ENCODE measurements at places on chromosomes 3 and 15.

GRCh38 chr3:47347217-47347801 lies 33.5 kb upstream of the PTPN23 start:
- no peak for DNase-seq

DNA sequence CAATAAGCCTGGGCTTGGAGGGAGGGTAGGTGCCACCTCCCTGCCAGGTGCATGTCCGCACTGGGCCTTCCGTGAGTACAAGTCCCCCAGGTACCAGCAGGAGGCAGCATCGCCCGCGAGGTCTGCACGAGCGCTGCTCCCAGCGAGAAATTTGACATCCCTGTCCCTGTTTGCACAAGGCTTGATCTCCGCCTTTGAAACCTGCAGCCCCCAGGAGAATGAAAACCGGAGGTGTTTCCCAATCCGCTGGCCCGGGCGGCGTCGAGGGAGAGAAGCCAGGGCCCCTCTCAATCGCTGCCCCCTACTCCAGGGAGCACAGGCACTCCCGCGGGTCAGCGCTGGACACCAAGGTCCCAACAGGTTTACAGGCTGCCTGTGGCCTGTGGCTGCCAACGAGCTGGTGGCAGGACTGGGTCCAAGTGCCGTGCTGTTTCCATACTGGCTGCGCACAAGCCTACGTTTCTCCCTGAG lies 961 bp downstream of the HAPLN3 start:
- no peak for DNase-seq

GRCh38 chr3:102123590-102124190 lies 274.4 kb downstream of the NFKBIZ start:
- DNase-seq = no peak

- no peak for DNase-seq
Measured at GRCh38 chr3:31027191-31027761, 132.8 kb upstream of the GADL1 start.

DNA sequence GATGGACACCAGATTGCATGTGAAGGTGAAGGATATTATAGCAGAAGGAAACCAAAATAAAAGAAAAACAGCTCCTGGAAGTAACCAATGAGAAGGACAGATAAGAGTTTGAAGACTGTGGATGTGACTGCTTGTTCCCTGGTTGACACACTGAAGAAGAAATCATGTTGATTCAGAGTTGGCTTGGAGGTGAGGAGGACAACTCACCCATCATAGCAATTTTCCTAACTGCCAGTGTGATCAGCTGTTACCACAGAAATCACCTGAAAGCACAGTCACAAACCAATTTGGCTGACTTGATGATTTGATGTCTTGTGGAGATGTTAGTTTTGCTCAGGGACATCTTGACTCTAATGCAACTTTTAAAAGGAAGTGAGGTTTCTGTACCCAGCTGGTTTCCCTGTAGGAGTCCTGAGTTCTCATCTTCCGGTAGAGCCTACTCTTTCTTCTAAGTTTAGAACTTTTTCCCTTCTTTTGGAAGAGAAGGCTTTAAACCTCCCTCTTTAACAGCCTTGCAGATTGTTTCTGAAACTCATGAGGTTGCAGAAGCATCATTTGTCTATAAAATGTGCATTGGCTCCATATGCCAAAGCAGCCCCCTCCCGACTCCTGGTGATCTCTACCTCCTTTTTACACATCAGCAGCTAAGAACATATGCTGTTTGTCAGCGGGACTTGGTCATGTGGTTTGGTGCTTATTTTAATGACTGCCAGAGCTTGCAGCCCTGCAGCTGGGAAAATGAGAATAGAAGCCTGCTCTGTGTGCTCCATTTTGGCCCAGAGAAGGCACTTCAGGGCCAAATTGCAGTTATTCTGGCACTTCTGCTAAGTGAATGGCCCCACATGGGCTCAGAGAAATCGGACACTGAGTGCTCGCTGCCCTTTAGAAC lies 10.3 kb downstream of the ATG7 start:
- DNase-seq = no peak

All from cerebellar nuclear complex (tissue), 1 donor.